ENCODE measurements at places on chromosomes 4 and X. TPM values are rescaled to one million over a fixed set of nuclear protein-coding genes. Genes with fewer than 3 reads are reported as not detected.

- peaks cover 6% of the 10 kb centered on the region for H3K4me1 ChIP-seq
- no peak overlapping the region for H3K4me3 ChIP-seq
- H3K27me3 ChIP-seq = no peaks in the 10 kb centered on the region
- no peaks in the 10 kb centered on the region for H3K36me3 ChIP-seq
Observed at GRCh38 chr4:10180927-10181744, 64.5 kb upstream of the WDR1 start.

- no peak for DNase-seq
- H3K4me3 ChIP-seq = no peak overlapping the region
- no peaks in the 10 kb centered on the region for H3K27me3 ChIP-seq
- no peaks in the 10 kb centered on the region for H3K4me1 ChIP-seq
- no peak overlapping the region for H3K27ac ChIP-seq
- no peaks in the 10 kb centered on the region for H3K36me3 ChIP-seq
Observed at GRCh38 chrX:133859860-133860259, 125.5 kb downstream of the GPC3 start.

DNA sequence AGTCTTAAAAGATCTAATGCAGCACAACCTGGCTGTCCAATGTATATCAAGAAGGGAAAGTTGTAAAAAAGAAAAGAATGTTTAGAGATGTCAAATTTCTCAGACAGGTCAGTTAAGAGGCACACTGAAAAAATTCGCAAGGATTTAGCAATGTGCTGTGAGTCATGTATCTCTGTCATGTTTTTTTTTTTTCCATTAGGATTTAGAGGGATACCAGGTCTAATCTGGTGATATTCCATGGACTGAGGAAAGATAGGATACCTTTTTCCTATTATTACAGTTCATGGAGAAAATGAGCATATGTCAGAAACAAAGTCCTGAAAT is 815.4 kb upstream of the PCDH10 start:
- no peak overlapping the region for H3K27ac ChIP-seq

The PRDM8 gene
- polyA plus RNA-seq = 20.0 TPM

The RTL5 gene
- polyA plus RNA-seq = 1.1 TPM

The PCDH10 gene
- polyA plus RNA-seq = not detected

DNA sequence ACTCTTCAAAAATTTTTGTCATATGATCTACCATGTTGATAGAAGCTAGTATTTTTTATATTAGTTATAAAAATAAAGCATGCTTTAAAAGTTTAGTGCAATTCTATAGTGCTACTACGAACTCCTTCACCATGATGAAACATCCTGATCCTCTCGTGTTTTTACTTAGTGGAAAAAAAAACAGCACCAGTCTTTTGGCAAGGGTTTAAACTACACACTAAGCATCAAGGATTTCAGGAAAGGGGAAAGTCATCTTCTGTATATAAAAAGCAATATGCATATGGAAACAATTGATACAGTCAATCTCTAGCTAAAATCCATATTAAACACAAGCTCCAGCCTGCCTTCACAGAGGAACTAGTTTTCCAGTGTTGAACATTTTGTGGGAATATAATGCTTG is 18.7 kb downstream of the CHM start:
- DNase-seq = no peak
- H3K36me3 ChIP-seq = peaks cover 5% of the 10 kb centered on the region
- no peaks in the 10 kb centered on the region for H3K27me3 ChIP-seq
- H3K27ac ChIP-seq = no peak overlapping the region
- no peak overlapping the region for H3K4me3 ChIP-seq
- H3K4me1 ChIP-seq = no peaks in the 10 kb centered on the region

The ZNF732 gene
- polyA plus RNA-seq = not detected

The IL15 gene
- polyA plus RNA-seq = 11.3 TPM

DNA sequence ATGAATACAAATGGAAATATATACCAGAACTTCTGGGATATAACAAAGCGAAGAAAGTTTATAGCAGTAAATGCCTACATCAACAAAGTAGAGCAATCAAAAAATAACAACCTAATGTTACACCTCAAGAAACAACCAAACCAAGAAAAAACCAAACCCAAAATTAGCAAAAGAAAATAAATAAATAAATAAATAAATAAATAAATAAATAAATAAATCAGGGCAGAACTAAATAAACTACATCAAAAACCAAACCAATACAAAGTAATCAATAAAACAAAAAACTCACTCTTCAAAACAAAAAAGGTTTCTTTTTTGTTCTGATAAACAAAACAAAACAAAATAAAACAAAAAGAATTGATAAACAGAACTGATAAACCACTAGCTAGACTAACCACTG is 88.4 kb upstream of the SPIN4 start:
- no peak overlapping the region for H3K4me3 ChIP-seq
- no peaks in the 10 kb centered on the region for H3K27me3 ChIP-seq
- DNase-seq = no peak
- no peaks in the 10 kb centered on the region for H3K4me1 ChIP-seq

- no peak overlapping the region for H3K4me3 ChIP-seq
- H3K36me3 ChIP-seq = no peaks in the 10 kb centered on the region
- H3K27me3 ChIP-seq = no peaks in the 10 kb centered on the region
- DNase-seq = no peak
Observed at GRCh38 chr4:103097112-103097511, 2.5 kb downstream of the BDH2 start.

- no peaks in the 10 kb centered on the region for H3K27me3 ChIP-seq
- H3K36me3 ChIP-seq = no peaks in the 10 kb centered on the region
- no peak for DNase-seq
- H3K27ac ChIP-seq = no peak overlapping the region
- no peak overlapping the region for H3K4me3 ChIP-seq
Observed at GRCh38 chrX:101682723-101683122, 23.1 kb upstream of the ARMCX2 start.

DNA sequence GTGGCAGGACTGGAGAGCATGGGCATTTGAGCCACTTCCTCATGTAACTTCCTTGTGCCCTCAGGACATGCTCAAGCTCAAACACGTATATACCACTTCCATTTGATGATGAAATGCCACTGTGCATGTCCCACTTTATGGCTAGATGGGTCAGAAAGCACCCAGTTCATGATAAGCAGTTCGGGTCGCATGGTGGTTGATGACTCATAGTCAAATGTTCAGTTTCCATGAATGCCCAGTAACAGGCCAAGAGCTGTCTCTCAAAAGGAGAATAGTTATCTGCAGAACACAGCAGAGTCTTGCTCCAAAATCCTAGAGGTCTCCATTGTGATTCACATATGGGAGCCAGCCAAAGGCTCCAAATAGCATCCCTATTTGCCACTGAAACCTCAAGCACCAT is 48.9 kb upstream of the SPIN3 start:
- no peak for DNase-seq
- H3K4me1 ChIP-seq = no peaks in the 10 kb centered on the region
- H3K4me3 ChIP-seq = no peak overlapping the region
- no peaks in the 10 kb centered on the region for H3K27me3 ChIP-seq
- no peaks in the 10 kb centered on the region for H3K36me3 ChIP-seq

DNA sequence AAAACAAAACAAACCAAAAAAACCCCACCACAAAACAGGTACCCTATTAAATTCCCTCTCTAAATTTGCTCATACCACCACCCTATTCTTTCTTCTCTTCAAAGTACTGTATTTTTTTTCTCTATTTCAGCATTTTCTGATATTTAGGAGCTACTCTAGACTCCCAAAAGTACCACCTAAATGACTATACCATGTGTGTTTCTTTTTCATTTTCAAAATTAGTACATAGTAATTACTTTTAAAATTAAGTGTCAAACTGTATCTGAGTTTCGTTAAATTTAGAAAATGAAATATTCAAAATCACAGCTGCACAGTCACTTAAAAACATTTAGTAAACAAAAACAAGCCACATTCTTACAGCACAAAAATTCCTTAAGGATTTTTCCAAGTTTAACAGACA is 161.7 kb downstream of the FBXW7 start:
- H3K4me1 ChIP-seq = no peaks in the 10 kb centered on the region
- H3K27me3 ChIP-seq = no peaks in the 10 kb centered on the region
- no peak overlapping the region for H3K27ac ChIP-seq
- no peaks in the 10 kb centered on the region for H3K36me3 ChIP-seq
- DNase-seq = no peak
- no peak overlapping the region for H3K4me3 ChIP-seq

The MAML3 gene
- 0.94 TPM for polyA plus RNA-seq

The GPRASP3 gene
- polyA plus RNA-seq = 0.20 TPM

The RTL3 gene
- polyA plus RNA-seq = not detected

The CTAG2 gene
- polyA plus RNA-seq = not detected
